ENCODE measurements at places on chromosomes 1 and 21.

- no peak for DNase-seq
Measured at GRCh38 chr1:71046891-71047634, 553 bp downstream of the PTGER3 start.

DNA sequence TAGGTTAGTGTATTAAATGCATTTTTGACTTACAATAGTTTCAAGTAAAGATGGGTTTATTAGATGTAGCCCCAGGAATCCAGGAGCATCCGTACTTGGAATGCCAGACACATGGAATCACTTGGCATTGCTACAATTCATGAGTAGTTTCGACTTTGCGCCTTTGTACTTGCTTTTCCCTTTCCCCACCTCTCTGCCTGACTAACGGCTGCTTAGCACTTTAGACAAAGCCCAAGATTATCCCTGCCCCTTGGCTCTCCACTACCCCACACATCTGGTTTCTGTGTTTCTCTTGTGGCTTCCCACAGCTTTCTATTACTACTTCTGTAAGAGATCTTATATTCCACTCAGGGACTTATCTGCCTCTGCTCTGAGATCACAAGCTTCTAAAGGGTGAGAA lies 397.7 kb upstream of the POU3F1 start:
- no peak for DNase-seq

- DNase-seq = no peak
Measured at GRCh38 chr1:226698659-226699058, 40.4 kb downstream of the ITPKB start.

GRCh38 chr1:248696261-248696660 lies 6.3 kb downstream of the OR14I1 start:
- DNase-seq = no peak

GRCh38 chr1:158054721-158055120 lies 61.3 kb downstream of the KIRREL1 start:
- no peak for DNase-seq

GRCh38 chr1:40658751-40659648 lies 6.5 kb downstream of the RIMS3 start:
- no peak for DNase-seq

DNA sequence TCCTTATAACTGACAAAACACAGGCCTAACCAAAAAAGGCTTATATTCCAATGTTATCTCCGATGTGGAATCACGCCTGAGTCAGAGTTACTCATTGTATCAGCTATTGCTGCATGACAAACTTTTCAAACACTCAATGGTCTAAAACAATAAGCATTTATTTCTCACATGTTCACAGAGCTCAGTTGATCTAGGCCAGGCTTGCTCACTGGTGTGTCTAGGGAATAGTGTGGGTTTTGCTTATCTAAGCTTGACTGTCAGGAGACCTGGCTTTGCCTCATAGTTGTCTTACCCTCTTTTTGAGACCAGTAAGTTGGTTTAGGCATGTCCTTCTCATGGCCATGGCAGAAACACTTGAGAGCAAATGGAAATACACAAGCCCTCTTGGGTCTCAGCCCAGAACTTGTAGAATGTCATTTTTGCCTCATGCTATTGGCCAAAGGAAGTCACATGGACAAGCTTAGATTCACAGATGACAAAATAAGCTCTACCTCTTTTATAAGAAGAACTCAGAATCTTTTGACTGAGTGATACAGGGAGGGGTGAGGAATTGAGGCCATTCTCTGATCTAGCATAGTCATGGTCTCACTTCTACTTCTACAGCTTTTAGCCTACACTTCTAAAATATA lies 130.8 kb downstream of the HMCN1 start:
- DNase-seq = peak; percentile 44

DNA sequence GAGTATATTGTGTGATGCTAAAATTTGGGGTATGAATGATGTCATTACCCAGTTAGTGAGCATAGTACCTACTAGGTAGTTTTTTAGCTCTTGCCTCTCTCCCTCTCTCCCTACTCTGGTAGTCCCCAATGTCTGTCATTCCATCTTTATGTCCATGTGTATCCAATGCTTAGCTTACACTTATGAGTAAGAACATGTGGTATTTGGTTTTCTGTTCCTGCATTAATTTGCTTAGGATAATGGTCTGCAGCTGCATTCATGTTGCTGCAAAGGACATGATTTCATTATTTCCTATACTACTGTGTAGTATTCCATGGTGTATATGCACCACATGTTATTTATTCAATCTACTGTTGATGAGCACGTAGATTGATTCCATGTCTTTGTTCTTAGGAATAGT lies 54.4 kb upstream of the NEGR1 start:
- DNase-seq = no peak

GRCh38 chr1:88698140-88698539 lies 14.1 kb downstream of the PKN2 start:
- no peak for DNase-seq

DNA sequence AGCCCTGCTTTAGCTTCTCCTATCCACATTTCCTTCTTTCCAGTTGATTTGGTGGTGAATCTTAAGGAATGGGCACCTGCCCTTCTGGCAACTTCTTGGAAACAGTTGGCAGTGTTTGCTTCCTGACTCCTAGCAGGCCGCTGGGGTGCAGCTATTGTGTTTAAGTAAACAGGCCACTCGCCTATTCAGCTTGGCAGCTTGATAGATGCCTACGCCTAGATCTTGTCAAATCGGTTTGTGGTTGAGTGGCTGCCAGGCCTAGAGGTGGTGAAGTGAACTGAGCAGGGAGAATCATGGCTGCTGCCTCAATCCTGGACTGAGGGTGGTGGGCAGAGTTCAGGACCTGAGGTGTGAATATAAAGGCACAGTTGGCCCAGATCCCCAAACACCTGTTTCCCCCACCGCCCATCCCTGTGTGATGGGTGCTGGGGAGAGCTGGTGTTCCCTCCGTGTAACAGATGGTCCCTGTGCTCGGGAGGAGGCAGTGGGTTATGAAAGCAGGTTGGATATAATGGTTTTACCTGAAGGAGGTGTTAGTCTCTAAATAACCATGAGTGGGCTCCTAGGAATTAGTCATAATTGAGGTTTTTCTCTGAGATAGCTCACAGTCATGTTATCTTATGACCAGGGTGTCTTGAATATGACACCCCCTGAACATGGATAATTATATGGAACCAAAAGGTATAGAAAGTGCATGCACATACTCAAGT lies 940 bp upstream of the PLA2G2C start:
- no peak for DNase-seq

- DNase-seq = no peak
Measured at GRCh38 chr1:147891088-147891487, 11.5 kb upstream of the GJA8 start.

- no peak for DNase-seq
Measured at GRCh38 chr1:180026556-180026955, 71.9 kb downstream of the CEP350 start.

GRCh38 chr1:45393718-45394302 lies 53.6 kb upstream of the MUTYH start:
- no peak for DNase-seq

GRCh38 chr1:230243583-230244353 lies 176.7 kb downstream of the GALNT2 start:
- DNase-seq = no peak

GRCh38 chr1:22611530-22611947 lies 24.9 kb upstream of the C1QA start:
- DNase-seq = peak; percentile 3

DNA sequence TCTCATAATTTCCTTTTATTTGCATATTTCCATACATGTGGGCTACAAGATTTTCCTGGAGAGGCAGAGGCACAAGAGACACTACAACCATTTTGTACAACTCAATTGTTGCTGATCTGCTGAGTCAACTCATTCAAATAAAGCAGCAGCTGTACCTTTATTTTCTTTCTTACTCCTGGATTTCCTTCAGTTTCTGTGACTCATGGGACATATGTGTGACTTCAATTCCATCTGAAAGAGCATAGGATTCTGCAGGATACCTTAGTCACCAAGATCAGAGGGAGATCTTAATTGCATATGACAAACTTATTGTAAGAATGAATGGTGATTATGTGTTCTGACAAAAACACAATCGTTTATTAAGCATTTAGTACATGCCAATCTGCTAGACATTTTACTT lies 2219.4 kb downstream of the NCAM2 start:
- DNase-seq = no peak

DNA sequence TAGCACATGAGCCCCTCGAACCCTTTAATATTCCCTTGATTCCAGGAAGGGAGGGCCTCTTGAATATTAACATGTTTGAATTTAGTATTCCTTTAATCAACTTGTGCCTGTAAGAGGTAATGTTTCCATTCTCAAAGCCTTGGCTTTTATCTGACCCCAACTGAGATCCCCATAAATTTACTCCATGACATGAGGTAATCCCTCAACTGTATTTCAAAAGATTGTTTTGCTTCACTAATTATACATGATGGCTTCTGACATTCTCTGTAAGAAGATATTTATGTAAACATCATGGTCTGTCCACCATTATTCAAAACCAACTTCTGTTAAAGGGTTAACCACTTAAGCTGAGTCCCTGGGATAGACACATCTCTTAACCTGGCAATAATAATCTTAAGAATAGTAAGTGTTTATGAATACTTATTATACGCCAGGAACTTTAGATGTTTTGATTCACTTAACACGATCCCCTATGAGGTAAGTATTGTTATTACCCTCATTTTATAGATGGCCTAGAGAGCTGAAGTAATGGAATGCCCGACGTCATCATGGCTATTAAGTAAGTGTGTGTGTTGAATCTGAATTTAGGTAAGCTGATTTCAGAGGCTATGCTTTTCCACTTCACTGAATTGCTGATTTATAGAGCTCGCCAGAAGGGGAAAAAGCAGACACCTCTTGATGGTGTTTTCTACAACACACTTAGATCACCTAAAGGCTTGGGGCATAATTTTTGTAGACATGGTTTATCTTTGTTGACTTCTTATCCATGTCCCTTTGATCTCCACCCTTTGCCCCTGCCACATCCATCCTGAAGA lies 11.1 kb downstream of the KRTAP19-1 start:
- DNase-seq = no peak

GRCh38 chr1:227311389-227312001 lies 6.8 kb downstream of the CDC42BPA start:
- DNase-seq = no peak

DNA sequence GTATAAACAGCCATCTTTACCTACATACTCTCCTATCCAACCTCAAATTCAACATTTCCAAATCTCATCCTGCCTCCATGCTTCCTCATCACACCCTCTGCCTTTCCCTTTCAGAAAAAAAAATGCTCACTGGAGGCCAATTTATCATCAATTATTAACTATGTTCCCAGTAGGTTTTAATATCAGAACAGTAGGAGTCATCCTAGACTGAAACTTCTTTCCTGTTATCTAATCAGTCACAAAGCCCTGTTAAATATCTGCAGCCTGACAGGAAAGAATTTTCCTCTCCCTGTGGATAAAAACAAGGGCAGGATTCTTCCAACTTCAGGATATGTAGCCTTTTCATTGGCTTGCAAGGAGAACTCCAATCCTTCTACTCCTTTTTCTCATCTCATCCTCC lies 28.4 kb downstream of the EGLN1 start:
- DNase-seq = no peak

GRCh38 chr1:3772027-3772714 lies 378 bp upstream of the SMIM1 start:
- peak; percentile 30 for DNase-seq

DNA sequence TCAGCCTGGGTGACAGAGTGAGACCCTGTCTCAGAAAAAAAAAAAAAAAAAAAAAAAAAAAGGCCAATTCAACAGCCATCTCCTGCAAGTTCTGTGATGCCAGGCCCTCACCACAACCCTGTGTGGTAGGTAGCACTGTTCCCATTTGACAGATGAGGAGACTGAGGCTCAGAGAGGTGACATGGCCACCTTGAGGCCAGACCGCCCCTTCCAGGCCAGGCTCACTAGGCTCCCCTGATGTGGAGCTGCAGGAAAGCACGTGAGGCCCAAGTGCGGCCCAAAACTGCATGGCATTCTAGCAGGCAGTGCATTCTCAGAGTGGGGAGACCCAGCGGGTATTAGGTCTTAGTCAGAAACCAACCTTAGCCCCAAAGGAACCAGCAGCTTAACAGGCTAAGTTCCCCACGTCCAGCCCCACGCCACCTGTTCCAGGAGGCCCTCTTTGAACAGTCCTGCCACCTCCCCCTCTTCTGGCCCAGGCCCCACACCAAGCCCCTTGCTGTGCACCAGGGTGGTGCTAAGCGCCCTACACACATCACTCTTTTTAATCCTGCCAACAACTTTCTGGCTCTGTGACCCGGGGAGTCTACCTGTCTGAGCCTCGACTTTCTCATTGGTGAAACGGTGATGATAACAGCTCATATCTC lies 11.7 kb upstream of the ECE1 start:
- DNase-seq = no peak

DNA sequence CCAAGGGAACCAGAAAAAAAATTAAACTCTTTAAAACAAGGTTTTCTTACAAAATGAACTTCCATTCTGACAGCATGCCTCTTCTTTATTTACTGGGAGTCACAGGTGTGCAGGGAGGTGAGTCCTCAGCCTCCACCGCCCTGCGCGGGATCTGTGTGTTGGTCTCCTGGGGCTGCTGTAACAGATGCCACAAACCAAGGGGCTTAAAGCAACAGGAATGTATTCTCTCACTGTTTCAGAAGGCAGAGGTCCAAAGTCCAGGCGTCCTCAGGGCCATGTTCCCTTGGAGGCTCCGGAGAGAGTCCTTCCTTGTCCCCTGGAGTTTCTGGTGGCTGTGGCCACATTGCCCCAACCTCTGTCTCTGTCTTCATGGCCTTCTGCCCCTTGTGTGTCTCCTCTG lies 123.6 kb upstream of the C1orf174 start:
- DNase-seq = no peak

DNA sequence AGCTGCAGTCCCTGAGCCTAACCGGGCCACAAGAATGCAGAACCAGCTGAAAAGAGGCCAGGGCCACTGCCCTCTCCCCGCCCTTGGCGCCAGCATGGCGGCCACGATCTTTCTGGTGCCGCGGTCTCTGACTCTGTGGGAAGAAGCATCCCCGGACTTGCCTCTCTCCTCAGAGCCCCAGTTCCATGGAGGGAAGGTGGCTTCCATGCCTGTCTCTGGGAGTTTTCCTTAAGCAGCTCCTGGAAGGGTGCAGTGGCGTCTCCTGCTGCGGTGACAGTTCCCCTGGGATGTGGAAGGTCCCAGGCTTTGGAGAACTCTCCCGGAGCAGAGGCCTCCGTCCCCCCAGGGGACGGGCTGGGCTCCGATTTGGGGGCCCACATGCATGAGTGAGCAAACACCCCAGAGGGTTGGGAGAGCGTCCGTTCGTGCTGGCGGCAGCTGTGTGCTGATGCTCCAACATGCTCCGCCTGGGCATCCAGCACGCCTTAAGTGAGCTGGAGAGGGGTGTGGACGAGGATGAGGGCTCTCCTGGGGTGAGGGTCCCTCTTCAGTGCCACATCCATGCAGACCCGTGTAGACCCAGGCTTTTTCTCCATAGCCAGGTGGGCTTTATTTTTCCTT lies 109.8 kb upstream of the COL6A1 start:
- DNase-seq = no peak

DNA sequence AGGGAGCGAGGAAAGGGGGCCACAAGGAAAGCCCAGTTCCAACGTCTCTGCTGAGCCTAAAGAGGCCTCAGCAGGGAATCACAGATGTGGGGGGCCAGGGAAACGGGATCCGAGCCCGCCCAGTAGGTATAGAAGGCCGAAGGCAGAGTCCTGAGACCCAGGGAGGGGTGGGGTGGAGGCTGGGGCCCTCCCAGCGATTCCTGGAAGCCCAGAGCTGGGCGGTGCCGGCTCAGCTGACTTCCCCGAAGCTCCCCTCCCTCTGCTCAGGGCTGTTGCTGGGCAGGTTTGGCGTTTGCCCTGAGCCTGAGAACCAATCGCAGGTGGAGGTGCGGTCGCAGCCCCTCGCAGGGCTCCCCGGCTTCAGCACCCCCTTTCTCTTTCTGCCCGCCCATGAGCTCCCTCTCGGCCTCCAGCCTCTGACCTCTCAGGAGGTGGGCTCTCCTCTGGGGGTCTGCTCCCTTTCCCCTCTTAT lies 12.8 kb downstream of the ADAMTSL4 start:
- peak; percentile 90 for DNase-seq

Data from AG09319 (cell line).